WERI-Rb-1 (cell line): ENCODE measurements at places on chromosomes 6 and 20.
A peak's percentile ranks its signal among the peaks of the same experiment; 100 is the strongest.

DNA sequence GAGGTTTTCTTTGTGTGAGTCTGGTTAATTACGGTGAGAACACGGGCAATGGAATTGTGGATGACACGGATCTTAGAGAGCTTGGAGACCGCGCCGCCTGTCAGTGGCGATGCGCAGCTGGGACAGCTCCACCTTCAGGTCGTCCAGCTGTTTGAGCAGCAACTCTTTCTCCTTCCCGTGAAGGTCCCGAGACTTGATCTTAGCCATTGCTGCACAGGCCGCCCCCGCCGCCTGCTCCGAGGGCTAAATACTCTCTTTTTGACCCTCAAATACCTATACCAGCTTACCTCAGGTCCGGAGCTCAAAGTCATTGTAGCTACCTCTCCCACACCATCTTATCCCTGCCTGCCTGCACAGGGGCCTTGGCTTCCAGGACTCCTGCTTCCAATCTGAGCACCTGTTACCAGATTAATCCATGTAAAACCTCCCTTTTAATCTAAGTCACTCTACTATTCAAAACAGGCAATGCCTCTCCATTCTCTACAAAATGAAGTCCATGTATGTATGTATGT, 100.2 kb downstream of the PREP start:
- DNase-seq: no peak

DNA sequence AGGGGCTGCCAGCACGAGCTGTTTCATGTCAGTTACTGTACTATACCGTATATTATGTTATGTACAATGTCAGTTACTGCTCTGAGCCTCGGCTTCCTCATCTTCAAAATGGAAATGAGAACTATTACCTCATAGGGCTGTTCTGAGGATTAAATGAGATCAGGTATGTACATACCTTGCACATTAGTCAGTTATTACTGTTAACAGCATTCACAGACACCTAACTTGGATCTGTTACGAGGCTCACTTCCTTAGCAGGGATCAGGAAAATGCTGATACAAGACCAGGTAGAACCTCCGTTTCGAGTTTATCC, 69.7 kb upstream of the TBC1D7 start:
- no peak for DNase-seq

DNA sequence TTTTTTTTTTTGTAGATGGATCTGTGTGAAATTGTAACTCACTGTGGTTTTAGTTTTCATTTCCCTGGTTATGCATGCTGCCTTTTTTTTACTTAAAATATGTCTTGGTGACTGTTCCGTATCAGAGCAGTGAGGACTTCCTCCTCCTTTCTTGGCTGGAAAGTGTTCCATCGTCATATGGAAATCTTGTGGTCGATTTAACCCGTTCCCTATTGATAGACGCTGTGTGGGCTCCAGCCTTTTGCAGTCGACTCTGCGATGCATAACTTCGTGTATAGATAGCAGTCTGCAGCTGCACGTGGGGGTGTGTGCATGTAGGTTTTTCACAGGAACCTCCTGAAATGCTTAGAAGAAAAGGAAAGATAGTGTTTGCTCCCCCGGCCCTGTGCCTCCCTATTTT, 28.1 kb upstream of the PNPLA1 start:
- DNase-seq: no peak

DNA sequence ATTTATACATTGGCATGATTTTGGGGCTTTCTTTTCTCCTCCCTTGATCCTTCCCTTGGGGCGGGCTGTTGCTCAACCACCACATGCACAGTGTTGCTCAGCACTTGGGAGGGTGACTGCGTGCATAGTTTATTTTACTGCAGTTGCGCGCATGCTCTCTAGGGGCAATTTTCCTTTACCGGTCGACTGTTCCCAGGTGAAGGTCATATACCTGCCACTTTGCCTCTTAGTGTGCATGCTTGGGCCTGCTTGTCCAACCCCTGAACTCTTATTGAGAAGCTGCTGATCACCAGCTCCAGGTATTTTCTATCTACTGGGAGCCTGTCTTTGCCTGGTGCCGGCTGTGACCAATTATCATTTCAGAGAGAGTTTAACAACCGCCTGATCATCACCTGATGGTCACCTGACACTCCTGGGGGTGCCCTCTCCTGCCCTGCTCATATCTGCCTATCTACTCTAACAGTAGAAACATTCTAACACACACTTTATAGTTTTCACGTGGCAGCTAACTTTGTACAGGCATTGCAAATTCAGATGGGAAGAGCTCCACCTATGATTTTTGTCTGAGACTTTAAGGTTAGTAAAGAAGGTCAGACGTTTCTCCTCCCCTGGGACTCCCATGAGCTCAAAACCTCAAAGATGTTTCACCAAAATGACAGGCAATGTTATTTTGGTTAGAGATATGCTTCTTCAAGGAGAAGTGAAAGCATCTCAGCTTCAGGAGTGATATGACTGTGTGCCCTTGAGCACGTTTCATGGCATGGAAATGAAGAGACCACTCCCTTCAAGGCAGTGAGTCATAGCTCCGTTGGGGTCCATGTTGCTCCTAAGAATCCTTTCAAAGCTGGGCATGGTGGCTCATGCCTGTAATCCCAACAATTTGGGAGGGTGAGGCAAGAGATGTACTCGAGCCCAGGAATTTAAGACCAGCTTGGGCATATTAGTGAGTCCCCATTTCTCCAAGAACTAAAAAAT, 227.5 kb upstream of the MYLIP start:
- DNase-seq: no peak

DNA sequence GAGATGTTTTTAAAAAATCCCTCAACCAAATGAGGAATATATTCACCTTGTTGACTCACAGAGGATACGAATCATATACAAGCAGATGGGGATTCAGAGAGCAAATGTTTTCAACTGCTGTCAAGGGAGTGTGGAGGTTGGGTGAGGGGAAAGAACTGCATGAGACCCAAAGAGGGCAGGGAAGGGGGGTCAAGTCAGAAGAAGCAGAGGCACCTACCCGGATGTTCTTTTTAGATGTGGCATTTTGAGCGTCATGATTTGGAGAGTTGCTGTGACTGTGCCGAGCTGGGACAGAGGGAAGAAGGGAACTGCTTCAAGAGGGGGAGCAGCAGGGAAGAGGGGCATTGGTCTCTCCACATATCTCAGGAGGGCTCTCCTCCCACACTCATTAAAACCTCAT, 191.3 kb upstream of the PROKR2 start:
- DNase-seq: no peak

DNA sequence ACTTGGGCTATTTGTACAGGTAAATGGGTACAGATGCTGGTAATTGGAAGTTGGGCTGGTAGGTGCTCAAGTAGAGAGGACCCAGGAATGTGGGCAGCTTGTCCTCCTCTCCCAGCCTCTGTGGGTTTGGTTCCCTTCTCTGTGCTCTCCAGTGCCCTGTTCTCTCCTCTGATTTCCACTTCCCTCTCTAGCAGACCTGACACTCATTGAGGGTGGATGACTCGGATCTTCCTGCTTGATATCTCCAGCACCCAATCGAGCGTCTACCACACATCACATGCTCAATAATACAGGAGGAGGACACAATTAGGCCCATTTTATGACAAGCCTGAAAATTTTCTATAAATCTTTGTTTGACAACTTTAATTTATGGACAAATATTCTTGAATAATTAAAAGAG, 23.7 kb downstream of the CST1 start:
- no peak for DNase-seq

DNA sequence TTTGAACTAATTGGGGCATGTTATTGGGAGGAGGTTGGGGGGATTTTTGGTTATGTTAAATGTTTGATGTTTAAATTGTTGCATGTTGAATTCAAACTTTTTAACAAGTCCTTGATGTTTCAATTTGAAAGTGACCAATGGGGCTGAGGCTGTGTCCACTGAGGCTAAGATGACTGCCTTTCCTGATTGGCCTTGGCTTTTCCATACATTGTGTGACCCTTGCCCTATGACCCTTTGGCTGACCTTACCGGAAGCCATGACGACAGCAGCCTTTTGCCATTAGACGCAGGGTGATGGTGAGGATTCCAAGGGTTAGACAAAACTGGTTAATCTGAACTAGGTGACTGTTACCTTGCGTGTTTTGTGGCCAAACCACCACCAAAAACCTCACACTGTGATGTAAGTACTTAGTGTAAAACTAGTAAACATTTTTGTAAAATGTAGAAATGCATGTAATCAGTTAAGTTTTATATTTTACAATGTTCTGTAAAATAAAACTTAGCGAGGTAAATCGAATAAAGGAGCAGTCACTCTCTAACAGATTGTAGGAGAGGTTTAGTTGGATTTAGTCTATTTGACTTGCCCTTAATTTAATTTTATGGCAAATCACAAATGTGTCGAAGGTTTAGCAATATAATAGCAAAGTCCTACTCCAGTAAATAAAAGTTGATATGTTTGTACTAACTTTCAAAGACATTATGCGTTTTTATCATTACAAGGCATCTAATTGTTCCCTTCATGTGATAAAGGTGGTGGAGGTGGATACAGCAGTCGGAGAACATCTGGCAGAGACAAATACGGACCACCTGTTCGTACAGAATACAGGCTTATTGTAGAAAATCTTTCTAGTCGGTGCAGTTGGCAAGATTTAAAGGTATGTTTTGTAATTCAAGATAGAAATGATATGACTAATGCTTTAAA, 1.6 kb downstream of the SRSF6 start:
- DNase-seq: no peak

DNA sequence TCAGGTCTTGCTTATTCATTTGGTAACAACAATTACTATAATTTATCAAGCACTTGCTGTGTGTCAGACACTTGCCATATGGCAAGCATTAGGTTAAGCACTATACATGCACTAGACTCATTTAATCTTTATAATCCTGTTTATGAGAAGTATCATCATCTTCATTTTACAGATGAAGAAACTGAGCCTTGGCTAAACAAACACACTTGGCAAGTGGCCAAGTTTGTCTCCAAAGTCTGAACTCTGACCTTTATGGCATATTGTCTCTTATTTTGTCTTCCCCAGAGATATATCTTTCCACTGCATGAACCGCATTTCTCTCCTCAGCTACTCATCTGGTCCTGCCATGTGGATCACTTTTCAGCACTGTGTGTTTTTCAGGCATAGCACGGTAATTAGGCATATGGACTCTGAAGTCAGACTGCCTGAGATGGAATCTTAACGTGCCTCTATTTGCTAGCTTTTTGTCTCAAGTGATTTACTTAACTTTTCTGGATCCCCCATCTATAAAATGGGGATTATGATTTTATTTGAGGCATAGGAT, 4.7 kb downstream of the ADGRF5 start:
- DNase-seq: peak; percentile 53

DNA sequence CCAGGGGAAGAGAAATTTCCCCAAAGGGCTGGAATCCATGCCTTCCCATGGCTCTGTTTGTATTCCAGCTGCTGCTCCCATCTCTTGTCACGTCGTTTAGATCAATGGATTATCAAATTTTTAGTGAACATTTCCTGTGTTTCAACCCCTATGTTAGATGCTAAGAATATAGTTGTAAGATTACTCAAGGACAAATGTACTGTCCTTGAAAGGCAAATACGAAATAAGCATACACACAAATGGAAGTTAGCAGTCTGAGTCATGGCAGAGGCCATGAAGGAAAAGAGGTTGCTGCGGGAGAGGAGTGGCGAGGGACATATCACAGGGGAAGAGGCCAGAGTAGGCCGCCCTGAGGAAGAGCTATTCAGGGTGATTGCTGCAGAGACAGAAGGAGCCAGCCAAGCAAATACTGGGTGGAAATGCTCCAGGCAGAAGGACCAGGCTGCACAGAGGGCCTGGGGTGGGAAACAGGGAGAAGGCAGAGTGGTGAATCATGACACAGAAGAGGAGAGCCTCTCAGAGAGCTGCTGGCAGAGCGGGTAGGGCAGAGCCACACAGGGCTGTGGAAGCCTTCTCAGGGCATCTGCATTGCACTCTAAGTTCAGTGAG, 219.2 kb upstream of the LRFN2 start:
- DNase-seq: no peak

DNA sequence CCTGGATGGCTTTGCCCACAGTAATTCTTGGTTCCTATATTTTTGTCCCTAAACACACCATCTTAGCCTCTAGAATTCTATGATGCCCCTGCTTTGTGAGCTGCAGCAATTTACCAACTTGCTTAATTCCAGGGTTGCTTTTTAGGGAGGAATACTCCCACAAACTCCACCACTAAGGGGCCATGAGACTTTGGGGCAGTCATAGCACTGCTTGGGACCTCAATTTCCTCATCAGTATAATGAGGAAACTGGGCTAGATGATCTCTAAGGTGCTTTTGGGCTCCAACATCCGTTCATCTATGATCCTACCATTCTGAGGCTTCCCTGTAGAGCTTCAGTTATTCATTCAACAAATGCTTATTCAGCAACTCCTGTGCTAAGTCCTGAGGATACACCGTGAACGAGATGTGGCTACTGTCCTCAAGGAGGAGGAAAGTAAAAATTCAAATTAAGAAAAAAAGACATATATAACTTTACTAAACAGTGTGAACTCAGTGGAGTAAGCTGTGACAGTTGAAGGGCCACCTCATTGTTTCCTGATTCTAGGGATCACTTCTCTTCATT, 75.3 kb downstream of the PRDM1 start:
- DNase-seq: no peak

DNA sequence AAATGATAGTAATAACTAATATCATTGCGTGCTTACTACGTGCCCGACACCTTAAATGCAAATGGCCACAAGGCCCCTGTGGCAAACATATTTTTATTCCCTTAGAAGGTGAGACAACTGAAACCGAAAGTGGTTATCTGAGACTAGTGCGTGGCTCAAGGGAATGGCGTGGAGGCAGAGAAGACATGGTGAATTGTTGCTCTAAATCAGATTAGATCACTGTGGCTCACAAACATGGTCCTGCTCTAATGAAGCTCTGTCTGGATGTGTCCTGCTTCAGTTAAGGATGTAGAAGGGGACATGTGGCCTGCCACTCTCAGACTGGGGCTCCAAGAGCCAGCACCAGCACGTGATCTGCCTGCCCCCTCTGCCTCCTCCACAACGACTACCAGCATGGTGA, 124.2 kb upstream of the GMDS start:
- no peak for DNase-seq

DNA sequence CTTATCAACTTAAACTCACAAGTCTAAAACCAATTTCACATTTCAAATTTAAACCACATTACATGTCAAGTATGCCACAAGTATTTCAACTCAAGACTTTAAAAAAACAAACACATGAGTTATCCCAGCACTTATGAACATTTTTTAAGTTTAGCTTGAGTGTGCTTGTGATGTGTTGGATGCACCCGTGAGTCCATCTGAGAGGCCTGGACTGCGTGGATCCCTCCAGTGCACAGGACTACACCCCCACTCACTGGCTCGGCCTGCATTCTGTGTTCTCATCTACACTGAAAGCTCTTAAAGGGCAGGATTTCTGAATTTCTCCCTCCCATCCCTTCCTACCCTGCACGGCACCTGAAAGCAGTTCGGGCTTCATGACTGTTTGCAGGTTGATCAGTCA, 128.8 kb upstream of the CD93 start:
- DNase-seq: no peak

DNA sequence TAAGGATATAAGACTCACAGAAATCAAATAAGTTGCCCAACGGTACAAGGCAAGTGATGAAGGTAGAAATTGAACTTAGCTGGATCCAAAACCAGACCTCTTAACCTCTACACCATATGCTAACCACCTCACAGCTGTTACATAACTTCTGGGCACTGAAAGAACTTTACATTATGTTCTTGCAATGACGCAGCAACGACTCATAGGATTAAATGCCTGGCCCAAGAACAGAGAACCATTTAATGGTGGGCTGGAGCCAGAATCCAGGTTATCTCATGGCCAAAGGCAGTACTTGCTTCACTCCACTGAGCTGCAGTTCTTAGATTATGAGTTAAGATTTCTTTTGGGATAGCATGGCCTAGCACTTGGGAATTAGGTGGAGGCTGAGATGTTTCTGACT, 4.4 kb downstream of the TRMT6 start:
- DNase-seq: no peak
